ENCODE measurements at places on chromosomes 2 and 18.

DNA sequence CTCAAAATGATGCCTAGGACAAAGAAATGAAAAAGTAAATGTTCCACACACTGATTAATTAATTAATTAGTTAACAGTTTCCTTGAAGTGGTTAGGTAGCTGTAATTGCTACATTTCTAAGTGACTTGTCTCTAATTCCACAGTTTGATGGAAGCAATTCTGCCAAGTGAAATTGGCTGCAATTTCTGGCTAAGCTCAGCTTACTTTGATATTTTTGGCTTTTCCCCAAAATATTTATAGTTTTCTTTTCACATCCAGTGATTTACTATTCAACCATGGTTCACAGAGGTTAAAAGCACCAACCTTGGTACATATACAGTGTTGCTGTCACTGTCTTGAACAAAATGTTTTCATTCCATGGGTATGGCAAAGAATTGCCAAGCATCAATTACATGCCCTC lies 459.5 kb upstream of the CDH20 start:
- DNase-seq, result no peak

DNA sequence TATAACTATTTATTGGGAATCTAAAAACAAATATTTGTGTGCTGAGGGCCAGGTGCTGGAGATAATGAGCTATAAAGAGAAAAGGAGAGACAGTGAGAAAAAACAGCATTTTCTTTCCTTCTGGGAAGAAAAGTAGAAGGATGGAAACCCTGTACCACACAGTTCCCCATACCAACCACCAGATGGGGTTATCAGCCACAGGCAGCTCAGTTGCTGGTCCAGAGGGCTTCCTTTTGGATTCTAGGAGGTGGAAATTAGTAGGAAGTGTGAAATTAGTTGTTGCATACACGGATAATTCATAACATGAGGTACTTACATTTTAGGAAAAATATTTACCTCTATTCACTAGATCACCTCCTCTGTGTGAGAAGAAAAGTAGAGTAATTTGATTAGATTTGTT lies 237.0 kb upstream of the FOSL2 start:
- DNase-seq, result no peak

DNA sequence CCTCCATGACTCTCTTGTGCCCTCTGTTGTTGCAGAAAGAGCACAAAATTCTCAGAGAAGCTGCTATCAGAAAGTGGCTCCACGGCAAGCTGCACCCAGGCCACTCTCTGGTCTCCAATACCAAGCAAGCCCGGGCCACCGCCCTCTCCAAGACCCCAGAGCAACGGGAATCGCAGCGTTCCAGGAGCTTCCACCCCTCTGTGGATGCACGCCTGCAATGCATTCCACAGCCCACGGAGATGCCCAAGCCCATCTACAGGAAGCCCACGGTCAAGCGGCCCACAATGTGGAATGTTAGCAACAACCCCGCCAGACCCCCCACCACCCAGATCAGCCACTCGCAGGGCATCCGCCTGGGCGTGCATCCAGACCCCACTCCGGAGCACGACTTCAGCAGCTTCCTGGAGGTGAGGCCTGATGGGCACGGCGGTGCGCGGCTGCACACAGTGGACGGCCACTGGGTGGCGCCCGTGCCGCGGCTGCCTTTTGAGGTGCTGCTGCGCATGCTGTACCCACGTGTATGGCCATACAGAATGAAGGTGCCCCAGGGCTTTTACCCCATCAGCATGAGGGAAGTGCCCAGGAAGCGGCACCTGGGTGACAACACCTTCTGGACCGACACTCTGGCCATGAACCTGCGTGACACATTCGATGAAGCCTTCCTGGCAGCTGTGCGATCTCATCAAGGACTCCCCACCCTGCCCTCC lies 6.3 kb downstream of the ANKRD53 start:
- peak; percentile 72 for DNase-seq

GRCh38 chr2:82023710-82024109 lies 1719.2 kb upstream of the LRRTM1 start:
- DNase-seq, result no peak

DNA sequence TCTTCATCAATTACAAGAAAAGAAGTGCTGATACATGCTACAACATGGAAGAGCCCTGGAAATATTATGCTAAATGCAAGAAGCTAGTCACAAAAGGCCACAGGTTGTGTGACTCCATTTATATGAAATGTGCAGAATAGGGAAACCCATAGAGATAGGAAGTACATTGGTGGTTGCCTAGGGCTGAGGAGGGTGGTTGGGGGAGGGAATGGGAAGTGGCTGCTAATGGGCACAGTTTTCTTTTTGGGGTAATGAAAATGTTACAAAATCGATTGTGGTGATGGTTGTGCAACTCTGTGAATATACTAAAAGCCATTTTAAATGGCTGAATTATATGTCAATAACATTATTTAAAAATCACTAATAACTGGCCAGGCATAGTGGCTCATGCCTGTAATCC lies 24.3 kb upstream of the RESP18 start:
- no peak for DNase-seq

DNA sequence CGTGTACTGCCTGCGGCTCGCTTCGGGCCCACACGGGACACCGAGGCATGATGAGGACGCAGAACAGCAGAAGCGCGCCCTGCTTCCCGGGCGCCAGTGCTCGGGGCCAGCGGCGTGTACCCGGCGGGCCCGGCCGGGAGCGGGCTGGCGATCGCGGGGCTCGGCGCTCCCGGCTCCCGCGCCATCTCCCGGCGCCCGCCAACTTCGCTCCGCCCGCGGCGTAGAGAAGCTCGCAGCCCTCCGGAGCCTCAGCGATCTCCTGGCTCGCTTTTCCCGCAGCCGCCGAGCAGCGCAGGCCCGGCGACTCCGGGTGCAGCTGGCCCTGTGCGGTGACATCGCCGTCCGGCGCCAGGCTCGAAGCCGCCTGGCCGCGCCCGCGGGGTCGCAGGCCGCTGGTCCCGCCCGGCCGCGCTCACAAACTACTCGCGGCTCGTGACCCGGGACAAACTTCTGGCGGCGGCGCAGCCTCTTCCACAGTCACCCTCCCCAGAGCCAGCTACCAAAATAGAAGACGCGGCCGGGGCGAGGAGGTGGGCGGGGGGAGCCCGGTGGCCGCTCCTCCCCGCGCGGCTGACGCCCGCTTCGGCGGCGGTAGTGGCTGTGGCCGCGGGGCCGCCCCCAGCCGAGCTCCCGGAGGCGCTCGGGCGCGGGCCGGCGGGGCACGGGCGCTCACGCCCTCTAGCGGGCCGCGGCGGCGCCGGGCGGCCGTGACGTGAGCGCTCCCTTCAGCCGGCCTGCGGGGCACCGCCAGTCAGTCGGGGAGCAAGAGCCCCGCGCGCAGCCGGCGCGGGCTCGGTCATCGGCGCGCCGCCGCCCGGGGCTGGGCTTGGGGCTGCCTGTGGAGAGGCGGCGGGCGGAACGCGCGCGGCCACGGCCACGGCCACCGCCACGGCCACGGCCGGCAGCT lies at the start of gene PTPRM:
TSS of gene PTPRM (plus strand) at position 750 of the 907 bp plus-strand sequence. CDS start 503 bp downstream, outside the sequence.
- DNase-seq, result peak; percentile 91

DNA sequence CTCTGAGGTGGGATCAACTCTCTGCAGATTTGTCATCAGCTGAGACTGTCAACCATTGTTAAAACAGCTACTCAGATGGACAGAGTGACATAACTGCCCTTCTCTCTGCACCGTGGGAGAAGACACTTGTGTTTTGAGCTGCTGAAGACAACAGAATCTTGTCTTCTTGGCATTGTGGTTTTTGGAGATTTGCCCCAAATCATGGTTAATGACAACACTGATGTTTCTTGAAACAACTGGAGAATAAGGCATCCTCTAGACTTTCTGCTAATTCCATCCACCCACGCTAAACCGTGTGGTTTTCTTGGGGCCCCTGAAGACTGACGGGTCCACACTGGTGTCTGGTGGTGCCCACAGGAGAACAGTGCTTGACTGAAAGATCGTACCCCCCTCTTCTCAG lies 39.5 kb downstream of the SH3BP4 start:
- DNase-seq, result no peak

DNA sequence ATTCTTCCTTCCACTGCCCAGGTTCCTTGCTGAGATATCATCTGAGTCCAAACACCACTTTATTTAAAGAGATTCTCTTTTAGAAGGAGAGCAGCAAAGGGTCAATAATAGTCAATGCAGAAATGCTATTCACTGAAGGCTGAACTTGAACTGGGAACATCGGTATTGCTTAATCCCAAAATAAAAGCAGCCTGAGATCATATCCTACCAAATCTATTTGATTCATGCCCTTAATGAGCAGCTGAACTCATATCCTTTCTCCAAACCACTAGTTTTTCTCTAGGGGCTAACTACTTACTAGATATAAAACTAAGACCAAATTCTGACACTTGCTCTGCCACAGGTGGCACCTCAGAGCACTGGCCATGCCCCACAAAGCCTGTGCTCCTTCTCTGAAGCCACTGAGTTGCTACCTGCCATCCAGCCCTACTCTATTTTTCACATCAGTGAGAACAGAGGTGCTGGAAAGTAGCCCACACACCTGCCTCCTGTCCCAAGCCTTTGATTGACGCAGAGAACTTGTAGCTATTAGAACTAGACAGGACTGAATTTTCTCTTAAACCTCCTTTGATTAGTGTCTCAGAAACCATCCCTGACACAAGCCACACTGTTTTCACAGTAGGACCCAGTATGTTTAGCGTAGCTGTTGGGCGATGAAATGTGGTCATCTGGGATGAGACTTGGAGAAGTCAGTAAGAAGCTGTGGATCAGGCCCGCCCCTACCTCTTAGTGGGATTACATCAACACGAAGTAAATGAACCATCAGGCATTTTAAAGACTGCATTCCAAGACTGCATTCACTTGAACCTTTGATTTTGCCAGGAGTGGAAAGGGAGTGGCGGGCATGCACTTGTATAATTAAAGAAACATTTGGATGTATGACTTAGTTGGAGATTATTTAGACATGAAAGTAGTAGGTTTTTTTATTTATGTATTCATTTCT lies 124.3 kb downstream of the RBMS1 start:
- DNase-seq, result no peak

GRCh38 chr2:102359527-102359926 lies 3.9 kb downstream of the IL18R1 start:
- DNase-seq, result no peak

DNA sequence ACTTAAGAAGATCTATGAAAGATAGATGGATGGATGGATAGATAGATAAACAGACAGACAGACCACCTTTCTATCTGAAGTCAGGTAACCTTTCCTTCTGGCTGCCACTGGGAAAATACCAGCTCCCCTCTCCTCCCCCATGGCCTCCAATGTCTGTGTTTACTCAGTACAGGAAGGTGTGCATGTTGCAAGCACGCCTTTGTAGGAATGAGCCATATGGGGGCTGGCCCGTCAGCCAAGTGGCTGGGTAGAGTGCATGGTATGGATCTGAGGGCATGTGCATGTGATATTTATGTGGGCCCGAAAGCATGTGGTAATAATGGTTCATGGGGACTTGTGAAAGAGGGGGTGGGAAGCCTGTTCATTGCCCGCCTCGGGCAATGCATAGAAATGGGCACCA lies 109.2 kb upstream of the FZD7 start:
- no peak for DNase-seq

GRCh38 chr2:241858206-241859016 lies at the start of gene PDCD1:
PDCD1 (minus strand) TSS chr2:241858894; CDS start chr2:241858838, 56 bp downstream.
- DNase-seq, result no peak

DNA sequence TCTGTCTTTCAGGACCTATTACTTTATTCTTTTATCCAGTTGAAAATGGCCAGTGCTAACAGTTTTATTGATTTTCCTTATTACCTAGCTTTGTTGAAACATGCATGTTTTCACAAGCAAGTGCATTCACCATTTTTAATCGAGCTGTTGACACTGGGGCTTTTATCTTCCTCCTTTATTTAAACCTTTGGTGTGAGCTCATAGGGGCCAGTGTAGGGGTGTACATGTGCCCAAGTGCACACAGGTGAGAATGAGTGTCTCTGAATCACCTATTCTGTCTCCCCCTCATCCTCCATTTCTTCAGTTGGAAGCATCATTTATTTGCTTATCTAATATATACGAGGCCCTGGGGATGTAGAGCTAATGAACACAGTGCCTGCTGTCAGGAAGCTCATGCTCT lies 199.1 kb downstream of the PRKCE start:
- DNase-seq, result no peak

DNA sequence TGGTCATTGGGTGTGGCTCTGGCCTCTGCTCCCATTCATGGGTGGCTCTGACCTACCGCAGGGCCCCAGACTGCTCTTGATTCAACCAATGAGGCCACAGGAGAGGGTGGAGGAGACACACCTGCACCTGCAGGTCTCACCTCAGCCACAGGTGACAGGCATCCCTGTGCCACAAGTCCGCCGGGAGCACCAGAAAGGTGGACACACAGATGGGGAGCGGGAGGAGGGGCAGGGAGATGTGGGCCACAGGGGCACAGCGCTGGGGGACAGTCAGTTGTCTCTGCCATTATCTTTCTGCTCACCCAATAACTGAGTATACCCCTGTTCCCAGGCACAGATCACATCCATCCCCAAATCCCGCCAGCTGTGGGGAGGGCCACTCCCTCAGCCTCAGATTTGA lies 189.1 kb upstream of the SALL3 start:
- no peak for DNase-seq

- no peak for DNase-seq
Observed at GRCh38 chr2:147150241-147150635, 694.6 kb upstream of the ACVR2A start.
